Fibroblast of the conjunctiva (primary cell): ENCODE measurements at places on chromosomes 6 and 20.
A peak's percentile ranks its signal among the peaks of the same experiment; 100 is the strongest.

DNA sequence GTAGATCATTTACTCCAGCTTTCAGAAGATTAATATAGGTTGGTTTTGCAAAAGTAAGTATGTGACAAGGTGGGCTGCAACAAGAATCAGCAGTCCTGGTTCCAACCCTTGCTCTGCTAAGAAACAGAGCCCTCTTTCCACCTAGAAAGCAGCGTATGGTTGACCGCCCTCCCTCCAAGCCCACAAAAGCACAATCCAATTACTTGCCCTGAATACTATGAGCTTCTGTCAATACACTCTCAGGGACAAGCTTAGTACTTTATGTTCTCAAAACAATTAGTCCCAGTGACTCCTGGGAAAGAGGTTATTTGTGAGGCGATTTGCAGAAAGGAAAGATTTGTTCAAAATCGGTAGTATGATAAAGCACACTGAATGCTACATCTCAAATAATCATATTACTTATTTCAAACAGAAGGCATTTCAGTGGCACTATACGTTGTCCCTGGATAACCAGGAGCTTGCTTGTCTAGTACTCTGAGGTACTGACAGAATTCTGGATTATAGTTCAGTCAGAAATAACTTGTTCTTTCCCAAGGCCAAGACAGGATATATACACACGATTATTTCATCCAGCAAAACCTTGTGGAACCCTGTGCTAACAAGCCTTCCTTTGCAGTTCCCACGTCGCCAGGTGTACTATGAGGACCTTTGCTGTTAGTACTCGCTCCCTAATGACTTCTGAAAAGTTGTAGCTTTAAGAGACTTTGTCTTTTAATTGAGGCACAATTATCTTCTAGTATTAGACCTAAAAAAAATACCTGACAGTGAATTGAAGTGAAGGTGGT, 96.9 kb upstream of the ADTRP start:
- no peak for DNase-seq

GRCh38 chr6:136706430-136706829, 85.8 kb downstream of the MAP3K5 start:
- DNase-seq = no peak

GRCh38 chr6:138182939-138183789, 21.4 kb downstream of the ARFGEF3 start:
- DNase-seq = no peak

- no peak for DNase-seq
Observed at GRCh38 chr6:40923326-40923725, 115.7 kb downstream of the UNC5CL start.

DNA sequence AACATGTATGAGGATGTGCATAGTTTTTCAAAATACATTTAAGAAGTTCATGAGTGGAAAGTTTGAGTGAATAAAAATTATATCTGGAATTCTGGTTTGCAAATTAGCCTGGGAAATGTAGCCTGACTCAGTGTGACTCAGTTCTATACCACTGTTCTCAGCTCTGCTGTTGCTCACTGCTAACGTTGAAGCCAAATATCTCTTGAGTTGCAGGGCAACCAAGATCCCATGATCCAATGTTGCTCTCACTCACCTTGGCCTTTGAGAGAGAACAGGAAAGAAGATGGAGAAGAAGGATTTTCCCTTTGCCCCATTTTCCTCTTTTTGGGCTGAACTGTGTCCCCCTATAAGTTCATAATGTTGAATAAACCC, 28.9 kb downstream of the PSMB9 start:
- DNase-seq = no peak

DNA sequence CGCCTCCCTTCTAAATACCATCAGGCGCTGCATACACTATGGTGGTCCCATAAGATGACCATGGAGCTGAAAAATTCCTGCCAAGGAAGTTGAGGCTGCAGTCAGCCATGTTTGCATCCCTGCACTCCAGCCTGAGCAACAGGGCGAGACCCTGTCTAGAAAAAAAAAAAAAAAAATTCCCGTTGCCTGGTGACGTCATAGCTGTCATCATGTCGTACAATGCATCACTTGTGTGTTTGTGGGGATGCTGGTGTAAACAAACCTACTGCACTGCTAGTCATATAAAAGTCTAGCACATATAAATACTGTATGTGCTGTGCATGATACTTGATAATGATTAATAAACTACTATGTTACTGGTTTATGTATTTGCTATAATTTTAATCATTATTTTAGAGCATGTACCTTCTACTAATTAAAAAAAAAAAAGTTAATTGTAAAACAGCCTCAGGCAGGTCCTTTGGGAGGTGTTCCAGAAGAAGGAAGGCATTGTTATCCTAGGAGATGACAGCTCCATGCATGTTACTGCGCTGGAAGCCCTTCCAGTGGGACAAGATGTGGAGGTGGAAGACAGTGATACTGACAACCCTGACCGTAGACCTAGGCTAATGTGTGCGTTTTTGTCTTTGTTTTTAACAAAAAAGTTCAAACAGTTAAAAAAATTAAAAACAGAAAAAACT, 132.6 kb downstream of the BANF2 start:
- no peak for DNase-seq

DNA sequence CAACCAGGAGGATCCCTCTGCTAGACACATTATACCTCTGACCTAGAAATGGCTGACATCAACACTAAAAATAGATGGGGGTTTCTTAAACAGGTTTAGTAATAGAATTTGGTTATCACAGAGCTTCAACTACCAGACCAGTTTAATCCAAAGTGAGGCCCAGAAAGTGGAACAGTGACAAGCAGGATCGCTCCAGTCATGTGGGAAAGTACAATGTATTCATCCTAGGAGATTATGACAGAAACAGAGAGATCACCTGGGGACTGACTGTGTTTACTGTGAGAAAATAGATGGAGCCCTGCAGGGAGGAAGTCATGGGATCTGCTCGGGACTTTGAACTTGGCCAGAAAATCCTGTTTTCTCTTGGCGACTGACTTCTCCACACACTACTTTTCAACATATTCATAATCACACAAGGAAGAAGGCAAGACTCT, 238.7 kb upstream of the SOX4 start:
- no peak for DNase-seq

GRCh38 chr6:37990762-37991525, 171.4 kb downstream of the ZFAND3 start:
- peak; percentile 38 for DNase-seq
